ENCODE measurements at places on chromosomes 1 and 21.

DNA sequence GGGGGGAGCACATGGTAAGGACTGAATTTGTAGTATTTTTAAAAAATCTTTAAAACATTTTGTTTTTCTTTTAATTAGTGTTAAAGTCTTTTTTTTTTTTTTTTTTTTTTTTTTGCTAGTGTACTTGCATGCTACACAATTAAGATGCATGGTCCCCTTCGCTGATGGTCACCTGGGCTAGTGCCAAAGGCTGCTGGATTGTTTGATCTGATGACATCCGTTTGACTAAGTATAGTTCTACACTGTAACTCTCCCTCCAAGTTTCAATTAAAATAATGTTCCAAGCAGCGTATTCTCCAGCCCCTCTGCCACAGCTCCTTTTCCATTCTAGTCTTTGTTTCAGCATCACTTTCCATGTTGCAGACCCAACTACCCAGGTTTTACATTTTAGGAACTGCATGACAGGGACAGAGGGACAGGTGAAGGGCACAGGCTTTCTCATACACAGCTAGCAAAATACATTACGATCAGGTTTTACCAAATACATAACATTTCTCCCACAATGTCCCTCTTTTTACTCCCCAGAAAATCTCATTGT, 852 bp upstream of the RAVER2 start:
- peak; percentile 7 for DNase-seq

DNA sequence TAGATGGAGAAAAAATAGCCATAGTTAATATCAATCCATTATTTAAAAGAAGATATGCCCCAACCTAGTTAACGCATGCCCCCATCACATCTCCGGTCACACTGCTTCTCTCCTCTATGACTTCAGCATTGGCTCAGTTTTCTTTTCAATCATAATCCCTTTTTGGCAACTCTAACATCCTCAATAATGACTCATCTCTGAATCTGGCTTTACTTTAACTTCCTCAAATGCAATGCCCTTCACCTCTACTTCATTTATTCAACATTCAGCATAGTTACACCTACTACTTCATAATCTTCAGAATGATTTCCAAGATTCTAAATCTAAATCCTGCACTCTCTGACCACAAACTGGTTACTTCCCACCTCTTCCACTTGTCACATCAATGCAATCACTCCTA, 417.3 kb downstream of the USH2A start:
- no peak for DNase-seq

- DNase-seq, result no peak
Measured at GRCh38 chr1:61121631-61122030, 39.3 kb downstream of the NFIA start.

- no peak for DNase-seq
Measured at GRCh38 chr1:99594205-99594604, 51.7 kb upstream of the PALMD start.

GRCh38 chr1:232393010-232393409, 236.9 kb downstream of the SIPA1L2 start:
- no peak for DNase-seq

- DNase-seq, result no peak
Measured at GRCh38 chr1:175597205-175597604, 146.2 kb downstream of the TNR start.

DNA sequence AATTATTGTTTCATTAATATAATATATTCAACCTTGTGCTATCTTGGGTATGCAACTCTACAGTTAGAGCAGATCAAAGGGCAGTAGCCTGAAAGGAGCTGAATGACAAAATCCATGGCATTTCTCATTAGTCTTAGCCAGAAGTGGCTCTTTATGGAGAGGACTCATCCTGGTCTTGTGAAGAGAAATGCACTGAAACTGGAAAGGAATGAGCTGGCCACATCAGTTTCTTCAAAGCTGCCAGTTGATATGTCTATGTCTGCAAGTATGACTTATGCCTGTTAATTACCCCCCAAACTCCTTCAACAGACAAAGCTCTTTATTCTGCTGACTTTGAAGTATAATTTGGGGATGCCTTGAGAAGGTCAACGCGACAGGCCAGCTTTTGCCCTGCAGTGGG, 119.0 kb upstream of the UBE2U start:
- DNase-seq, result no peak

- peak; percentile 74 for DNase-seq
Measured at GRCh38 chr21:38355992-38356781, 99.4 kb downstream of the KCNJ15 start.

DNA sequence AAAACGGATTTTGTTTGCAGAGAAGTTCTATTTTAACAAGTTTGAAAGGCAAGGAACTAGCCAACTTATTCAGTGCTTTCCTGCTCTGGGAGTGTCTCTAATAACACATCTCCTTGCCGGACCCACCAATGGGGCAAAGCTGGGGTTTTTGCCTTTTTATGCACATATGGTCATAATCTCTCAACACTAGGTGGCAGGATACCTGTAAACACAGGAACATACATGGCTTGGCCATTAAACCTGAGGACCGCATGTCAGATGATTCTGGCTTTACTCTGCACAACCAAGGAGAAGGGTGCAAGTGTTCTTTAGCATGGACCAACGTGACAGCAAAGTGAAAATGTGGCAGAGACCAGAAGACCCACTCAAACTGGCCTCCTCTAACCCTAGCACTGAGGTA, 4.9 kb downstream of the TMEM9 start:
- peak; percentile 44 for DNase-seq

DNA sequence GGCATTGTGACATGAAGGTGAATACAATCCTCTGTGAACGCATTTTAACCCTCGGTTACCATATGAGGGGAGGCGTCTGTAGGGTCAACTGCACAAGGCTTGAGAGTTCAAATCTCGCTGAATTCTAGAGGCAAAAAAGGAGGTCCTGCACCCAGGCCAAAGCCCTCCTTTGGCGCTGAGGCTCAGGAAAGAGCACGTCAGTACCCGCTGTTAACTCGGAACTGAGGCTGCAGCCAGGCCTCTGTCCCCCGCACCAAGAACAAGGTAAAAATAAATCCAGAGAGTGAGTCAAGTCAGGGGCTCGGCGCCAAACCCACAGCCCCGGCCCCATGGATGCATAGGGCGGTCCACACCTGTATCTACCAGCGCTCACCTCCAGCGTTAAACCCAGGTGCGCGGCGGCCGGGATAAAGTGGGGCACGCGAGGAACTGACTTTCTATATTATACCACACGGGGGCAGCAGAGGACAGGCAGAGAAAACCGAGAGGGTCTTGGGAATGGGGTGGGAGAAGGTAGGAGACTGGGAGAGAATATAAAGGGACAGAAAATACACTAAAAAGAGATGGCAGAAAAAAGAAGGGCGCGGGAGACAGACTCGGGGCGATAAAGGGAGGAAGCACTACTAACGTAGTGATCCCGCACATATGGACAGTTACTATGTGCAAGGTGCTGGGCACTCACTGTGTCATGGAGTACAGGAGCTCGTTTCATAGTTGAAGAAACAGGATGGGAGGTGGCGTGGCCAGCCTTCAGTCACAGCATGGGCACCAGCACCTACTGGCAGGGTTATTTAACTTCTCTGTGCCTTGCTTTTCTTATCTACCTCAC, 54.9 kb downstream of the DMRTA2 start:
- DNase-seq, result peak; percentile 31

DNA sequence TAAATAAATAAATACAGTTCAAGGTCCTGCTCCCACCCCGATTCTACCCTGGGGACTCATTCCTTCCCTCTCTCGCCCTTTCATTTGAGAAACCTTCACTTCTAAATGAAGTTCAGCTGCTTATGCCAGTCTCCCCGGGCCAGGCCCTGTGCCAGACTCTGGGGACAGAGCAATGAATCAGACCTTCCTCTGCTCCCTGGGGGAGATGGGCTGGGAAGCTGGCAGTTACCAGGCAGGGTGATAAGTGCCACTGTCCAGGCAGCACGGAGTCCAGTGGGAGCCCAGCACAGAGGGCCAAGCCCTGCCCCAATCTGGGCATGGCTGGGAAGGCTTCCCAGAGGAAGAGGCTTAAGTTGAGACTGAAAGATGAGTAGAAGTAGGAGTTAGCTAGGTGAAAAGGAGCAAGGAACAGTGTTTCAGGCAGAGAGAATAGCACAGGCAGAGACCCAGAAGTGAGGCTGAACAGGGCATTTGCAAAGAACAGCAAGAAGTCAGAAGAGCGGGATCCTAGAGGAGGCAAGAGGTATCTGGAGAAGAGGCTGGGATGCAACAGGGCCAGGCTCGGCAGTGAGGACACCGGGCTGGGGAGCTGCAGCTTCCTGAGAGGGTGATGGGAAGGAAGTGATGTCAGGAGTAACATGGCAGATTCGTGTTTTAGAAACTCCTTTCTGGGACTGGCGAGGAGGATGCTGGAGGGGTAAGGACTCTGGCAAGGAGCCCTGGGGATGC, 13.5 kb downstream of the KCNQ4 start:
- DNase-seq, result no peak

DNA sequence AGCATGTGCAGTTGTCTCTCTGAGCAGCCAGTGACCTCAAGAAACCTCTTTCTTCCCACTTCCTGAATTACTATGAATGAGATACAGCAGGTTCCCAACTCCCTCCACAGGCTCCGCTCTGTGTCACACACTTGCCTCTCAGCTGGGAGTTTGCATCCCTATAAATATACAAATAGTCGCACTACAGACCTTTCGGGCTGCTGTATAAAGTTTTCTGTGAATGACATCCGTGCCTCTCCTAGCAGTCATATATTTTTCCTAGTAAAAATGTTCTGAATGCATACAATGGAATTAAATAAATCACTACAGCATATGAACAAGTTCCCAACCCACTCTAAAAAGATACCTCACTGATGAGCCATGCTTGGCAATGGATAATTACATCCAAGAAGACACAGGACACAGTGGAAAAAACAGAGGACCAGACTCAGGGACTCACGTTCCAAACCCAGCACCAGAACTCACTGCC, 66.8 kb downstream of the CAPZB start:
- DNase-seq, result no peak

GRCh38 chr1:212700892-212701819, 1.5 kb upstream of the BATF3 start:
- DNase-seq, result no peak

DNA sequence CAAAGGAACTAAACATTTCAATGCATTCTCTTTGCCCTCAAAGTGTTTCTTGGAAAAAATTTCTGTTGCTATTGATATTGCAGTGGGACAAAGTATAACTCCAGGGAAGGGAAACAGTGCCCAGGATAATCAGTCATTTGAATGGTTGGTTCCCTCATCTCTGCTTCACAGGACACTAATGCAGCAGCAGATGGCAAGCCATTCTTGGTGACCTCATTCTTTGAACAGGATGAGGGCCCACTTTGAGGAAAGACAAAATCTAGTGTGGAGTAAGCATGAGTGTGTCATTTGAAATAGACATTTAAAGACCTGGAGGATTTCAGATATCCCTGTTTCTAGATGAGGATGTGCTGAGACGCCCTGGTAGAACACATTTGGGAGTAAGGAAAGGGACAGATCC, 32.3 kb downstream of the CHRM3 start:
- DNase-seq, result no peak

DNA sequence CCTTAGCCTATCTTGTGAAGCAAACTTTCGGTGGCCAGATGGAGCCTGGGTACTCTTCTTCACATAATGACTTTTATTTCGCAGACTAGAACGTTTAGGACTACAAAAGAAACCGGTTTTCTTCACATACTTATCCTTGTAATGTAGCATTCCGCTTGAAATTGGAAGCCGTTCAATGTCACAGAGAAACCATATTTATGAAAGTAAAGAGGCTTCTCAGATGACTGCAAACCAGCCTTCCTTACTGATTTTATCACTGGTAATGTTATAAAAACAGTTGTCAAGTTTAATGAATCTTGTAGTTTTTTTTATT, 94.1 kb downstream of the PPIAL4G start:
- no peak for DNase-seq

- DNase-seq, result no peak
Measured at GRCh38 chr1:234776256-234776875, 166.4 kb upstream of the IRF2BP2 start.

Measured in GM12891 (cell line).